Stimulated activated CD8-positive, alpha-beta memory T cell treated with anti-CD3 and anti-CD28 coated beads, Interleukin-2, amount 100 ng/mL, for 1 hour (primary cell): ENCODE measurements at places on chromosomes 16 and 17.

GRCh38 chr17:58605470-58605869, 86.4 kb downstream of the TEX14 start:
- DNase-seq, result no peak

DNA sequence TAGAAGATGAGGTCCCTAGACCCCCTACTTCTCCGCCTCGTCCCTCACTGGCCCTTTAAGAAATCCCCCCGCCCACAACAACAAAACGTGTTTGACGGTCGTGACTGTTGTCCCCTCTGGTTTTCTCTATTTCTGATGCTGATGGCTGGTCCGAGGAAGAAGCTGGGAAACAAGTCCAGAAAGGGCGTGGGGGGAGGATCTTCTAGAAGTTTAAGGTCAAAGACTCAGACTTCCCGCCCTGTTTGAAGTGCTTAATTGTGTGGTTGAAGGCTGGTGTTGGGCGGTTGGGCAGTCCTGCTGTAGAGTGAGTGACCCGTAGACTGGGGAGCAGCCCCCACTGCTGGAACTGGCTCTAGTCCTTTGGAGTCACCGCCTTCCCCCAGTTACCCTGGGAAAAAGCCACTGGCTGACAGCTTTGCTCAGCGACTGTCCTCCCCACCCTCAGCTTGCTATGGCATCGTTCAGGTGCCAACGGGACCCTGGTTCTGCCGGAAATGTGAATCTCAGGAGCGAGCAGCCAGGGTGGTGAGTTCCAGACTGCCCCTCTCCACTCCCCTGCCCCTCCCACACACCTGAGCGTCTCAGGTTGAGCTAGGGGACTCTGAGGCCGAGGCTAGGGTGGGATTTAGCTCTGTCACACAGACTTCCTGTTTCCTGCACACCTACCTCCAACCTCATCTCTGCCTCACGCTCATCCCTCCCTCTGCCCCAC, 1.6 kb downstream of the MLLT6 start:
- no peak for DNase-seq

GRCh38 chr16:77330332-77331042, 104.3 kb downstream of the ADAMTS18 start:
- DNase-seq, result no peak

DNA sequence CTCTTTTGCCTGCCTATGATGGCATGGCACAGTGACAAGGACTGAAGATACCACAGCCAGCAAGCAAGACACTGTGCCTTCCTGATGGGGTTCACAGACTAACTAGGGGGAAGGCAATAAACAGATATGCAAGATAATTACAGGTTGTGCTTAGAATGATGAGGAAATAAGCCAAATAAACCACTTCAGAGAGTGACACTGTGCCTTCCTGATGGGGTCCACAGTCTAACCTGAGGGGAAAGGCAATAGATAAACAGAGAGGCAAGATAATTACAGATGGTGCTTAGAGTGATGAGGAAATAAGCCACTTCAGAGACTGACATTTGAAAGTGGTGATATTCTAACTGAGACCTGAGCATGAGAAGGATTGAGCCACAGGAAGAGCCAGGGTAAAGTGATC, 84.2 kb downstream of the HS3ST2 start:
- no peak for DNase-seq

- DNase-seq, result no peak
These were observed 258.6 kb downstream of the NTN1 start for GRCh38 chr17:9279893-9280292.

GRCh38 chr16:79836144-79836543, 235.6 kb upstream of the MAF start:
- no peak for DNase-seq

DNA sequence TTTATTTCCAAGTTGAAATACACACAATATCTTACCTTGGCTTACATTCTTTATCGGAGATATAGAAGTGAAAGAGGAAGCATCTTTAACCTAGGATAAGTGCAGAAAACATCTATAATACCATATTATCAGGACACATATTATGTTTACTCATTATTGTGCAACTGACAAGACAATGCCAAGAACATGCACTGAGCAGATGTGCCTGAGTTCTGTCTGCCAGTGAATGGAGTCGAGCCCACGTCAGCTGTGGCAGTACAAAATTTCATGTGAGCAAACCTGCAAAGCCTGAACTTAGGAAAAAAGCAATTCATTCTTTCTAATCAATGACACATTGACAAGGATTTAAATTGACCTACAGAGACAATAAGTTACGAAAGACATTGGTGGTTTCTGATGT, 154.4 kb downstream of the AXIN2 start:
- DNase-seq, result no peak

DNA sequence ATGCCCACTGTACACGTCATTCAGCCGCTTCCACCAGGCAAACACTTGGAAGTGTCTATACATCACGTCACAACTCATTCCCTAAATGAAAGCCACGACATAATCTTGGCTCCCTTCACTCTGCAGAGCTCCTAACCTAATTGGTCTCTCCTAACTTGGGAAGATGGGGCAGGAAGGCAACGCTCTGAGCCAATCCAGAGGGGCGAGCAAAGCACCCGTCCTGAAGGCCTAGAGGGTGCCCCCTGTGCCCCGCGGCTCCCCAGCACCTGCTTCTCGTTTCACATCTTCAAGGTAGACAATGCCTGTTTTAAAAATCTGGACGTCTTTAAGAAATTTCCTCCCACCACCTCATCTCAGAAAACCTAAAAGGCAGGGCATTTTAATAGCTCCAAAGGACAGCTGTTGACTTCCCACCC, 1.0 kb downstream of the CSNK2A2 start:
- DNase-seq, result no peak

- DNase-seq, result no peak
These were observed 76.5 kb upstream of the ZNF423 start for GRCh38 chr16:49932434-49932833.

- no peak for DNase-seq
These were observed 10.9 kb downstream of the CTRB2 start for GRCh38 chr16:75195811-75196790.

GRCh38 chr17:74776990-74777389, 845 bp upstream of the NAT9 start:
- DNase-seq, result no peak

DNA sequence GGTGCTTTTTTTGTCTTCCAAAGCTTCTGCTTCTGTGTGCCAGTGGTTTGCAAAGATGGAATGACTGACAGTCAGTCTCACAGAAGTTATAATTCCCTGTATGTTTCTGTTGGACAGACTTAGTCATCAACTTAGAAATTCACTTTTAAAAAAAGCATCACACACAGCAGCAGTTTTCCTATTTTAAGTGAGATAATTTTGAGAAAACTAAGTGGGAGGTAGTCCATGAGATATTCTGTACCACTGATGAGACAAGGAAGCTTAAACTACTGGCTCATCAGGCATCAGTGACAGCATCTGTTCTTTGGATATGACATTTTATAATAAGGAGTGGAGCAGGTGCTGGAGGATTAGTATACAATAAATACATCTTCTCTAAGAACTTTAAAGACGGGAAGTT, 20.0 kb downstream of the CNP start:
- DNase-seq, result no peak

- no peak for DNase-seq
These were observed 242.7 kb downstream of the HAPSTR1 start for GRCh38 chr16:9334103-9334502.

DNA sequence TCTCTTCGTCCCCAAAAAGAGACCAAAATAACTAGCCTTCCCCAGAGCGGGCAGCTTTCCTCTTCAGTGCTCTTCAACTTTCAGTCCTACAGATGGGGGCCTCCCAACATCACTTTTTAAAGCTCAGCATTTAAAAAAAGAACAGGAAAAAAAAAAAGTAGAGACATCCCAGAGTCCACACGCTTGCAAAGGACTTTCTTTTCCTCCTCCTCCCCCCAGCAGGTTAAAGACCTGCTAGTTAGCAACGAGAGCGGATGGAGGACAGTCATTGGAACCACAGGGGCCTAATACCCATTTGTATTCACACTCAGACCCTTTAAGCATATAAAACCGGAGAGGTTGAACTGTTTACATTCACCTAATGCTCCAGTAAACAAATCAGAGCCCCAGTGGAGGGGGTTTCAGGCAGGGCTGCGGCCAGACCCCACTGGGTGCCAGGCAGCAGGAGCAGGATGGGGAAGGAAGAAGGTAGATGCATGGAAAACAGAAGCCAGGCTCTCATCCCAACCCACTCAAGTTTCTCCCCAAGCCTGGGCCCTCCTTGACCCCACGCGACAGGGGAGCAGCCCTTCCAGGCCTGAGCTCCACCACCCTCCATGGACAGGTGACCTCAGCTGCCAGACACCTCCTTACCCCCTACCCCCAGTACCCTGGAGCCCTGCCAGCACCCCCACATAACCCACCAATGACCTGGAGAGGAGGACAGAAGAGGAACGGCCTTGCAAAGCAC, 15.2 kb downstream of the ZFHX3 start:
- DNase-seq, result no peak
